T-helper 2 cell (primary cell): ENCODE measurements at places on chromosomes 7 and 10.

GRCh38 chr10:7383442-7383841 is 27.4 kb downstream of the SFMBT2 start:
- DNase-seq = no peak

DNA sequence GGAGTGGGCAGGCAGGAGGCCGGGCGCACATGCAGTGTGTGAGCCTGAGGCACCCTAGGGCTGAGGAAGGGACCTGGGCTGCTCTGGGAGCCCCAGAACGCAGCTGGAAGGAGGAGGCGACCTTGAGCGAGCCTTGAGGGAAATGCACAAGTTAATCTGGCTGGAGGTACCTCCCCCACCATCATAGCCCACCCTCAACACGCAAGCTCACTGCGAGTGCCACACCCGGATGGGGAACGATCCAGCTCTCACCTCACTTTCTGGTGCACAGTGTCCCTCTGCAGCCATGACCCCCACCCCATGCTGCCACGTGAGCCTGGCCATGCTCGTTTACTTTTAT is 162.4 kb upstream of the PPP2R2D start:
- DNase-seq = no peak

DNA sequence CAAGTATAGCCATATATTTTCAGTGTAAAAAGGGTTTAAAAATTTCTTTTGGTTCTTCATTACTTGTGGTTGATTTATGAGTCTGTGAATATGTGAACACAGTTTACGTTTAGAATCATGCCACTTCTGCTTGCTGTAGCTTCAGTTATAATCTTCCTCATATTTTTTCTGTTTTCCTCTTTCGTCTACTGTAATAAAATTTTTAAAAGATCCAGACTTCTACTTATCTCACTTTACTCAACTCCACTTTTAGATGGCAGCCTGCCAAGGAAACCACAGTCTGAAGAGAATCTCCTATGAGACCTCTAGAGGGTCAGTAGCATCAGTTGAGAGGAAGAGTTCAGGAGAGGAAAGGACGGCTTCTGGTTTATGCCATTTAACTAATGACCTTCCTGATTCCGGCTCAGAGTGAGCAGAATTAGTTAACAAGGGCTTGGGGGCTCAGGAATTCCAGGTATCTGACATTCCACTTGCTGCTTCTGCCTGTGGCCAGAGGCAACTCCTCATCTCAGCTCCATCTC is 21.4 kb downstream of the CREB5 start:
- DNase-seq = no peak

- DNase-seq = no peak
These were observed 138.9 kb upstream of the AHR start for GRCh38 chr7:17159500-17160037.

- DNase-seq = no peak
These were observed 101.8 kb upstream of the FZD8 start for GRCh38 chr10:35743851-35744250.

DNA sequence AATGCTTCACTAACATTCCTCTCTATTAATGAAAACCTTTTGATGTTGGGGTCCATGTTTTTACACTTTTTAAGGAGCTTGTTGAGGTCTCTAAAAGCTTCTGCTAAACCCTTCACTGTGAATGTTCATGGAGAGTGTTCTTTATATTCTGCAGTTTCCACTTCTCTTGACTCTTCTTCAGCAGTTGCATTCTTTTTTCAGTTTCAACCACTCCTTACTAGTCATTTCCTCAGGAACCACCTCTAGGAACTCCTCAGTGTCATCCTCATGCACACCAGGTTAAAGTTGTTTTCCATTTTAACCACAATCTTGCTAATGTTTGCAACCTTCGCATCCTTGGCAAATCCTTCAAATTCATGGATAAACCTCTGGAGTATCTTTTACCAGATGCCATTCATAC is 821.6 kb downstream of the ANKRD7 start:
- DNase-seq = no peak

- no peak for DNase-seq
These were observed 44.5 kb downstream of the CSTF2T start for GRCh38 chr10:51654918-51655317.
